Stimulated activated CD8-positive, alpha-beta memory T cell treated with anti-CD3 and anti-CD28 coated beads, Interleukin-4, amount 100 ng/mL, for 1 hour (primary cell): ENCODE measurements at places on chromosomes 12 and 14.

DNA sequence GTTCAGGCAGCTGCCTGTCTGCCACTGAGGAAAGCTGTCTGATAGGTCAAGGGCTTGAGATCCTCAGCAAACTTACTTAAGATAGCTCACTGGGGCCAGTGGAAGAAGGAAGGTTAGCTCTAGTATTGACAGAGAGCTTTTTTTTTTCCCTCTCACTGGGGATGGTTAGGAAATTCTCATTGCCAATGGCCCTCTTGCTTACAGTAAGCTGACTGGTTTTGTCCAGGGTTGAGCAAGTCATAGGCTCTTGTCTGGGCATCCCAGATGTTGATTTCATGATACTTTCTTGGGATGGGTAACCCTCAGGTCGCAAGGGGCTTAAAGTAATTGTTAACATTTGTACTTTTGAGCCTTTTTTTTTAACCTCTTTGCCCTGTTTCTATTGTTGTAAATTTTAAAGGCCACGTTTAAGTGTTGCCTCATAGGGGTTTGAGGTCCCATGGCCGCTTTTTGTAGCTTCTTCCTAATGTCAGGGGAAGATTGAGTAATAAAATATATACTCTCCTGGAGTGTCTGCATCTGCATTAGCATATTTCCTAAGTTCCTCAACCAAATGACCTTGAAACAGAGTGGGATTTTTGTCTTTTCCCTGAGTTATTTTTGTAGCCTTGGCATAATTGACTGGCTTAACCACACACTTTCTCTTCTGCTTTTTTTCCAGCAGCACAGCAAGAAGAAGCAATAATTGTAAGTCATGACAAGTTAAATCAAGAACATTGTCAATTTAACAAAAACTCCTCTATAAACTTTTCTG, 716.0 kb downstream of the LRFN5 start:
- no peak for DNase-seq

DNA sequence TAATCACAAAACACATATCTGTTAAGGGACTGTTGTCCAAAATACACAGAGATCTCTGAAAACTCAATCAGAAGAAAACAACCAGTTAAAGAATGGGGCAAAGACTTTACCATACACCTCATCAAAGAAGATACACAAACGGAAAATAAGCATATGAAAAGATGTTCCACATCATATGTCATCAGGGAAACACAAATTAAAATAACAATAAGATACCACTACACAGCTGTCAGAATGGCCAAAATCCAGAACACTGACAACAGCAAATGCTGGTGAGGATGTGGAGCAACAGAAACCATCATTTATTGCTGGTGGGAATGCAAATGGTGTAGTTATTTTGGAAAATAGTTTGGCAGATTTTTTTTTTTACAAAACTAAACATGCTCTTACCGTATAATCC, 220.5 kb upstream of the FOXN3 start:
- DNase-seq, result no peak

GRCh38 chr12:11228296-11228879, 41.1 kb downstream of the PRB3 start:
- DNase-seq, result no peak

DNA sequence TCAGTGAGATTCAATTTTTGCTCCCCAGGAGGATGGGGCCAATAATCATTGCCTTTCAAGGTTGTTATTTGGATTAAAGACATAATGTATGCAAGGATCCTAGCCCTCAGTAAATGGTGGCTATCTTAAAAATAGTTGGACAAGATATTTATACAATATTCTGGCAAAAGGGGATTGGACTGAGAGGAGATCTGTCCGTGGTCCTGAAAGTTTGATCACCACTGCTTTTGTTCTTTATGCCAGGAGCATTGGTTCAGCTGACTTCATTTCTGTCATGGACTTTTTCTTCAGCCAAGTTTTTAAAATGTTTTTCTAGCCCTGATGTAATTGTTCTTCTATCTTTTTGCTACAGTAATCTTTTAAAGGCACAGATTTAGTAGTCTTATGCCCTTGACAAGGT, 70.2 kb upstream of the TCL1A start:
- no peak for DNase-seq

GRCh38 chr14:103994535-103995184, 52.3 kb upstream of the RD3L start:
- DNase-seq, result no peak

GRCh38 chr12:20474443-20474842, 106.1 kb downstream of the PDE3A start:
- no peak for DNase-seq

- no peak for DNase-seq
These were observed 41.2 kb downstream of the RAB21 start for GRCh38 chr12:71795901-71796300.

- DNase-seq, result no peak
These were observed 181.0 kb upstream of the BMP4 start for GRCh38 chr14:54137614-54137961.

- no peak for DNase-seq
These were observed 24.1 kb downstream of the ANKRD13A start for GRCh38 chr12:110023059-110023980.

- DNase-seq, result no peak
These were observed 155.1 kb downstream of the KIF21A start for GRCh38 chr12:39287817-39288216.

DNA sequence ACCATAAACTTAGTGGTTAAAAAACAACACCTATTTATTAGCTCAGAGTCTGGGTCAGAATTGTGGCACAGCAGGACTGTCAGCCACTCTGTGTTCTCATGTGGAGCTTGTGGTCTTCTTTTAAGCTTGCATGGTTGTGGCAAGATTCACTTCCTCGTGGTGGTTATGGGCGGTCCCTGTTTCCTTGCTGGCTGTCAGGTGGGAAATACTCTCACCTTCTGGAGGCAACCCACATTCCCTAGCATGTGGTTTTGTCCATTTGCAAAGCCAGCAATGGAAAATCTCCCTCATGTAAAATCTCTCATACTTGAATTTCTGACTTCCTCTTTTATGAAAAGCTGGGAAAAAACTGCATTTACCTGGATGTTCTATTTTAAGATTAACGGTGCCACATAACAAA, 229.8 kb downstream of the ALX1 start:
- DNase-seq, result no peak

DNA sequence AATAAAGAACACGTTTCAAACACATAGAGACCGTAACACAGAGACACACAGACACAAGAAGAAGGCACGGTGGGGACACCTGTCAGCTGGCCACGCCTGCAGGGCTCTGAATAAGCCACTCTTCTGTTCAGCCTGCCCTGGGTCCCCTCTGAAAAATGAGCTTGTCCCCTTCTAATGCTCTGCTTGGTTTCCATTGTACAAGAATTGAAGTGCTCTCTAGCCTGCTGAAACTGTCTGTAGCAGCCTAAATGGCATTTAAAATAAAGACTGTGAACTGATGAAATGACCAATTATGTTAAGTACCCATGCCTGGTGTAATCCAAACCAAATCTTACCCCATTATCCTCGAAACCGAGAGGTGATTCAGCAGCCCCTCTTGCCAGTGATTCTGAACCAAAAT, 139.8 kb downstream of the FOXN3 start:
- DNase-seq, result no peak

- no peak for DNase-seq
These were observed 110.1 kb upstream of the BTG1 start for GRCh38 chr12:92255741-92256140.

DNA sequence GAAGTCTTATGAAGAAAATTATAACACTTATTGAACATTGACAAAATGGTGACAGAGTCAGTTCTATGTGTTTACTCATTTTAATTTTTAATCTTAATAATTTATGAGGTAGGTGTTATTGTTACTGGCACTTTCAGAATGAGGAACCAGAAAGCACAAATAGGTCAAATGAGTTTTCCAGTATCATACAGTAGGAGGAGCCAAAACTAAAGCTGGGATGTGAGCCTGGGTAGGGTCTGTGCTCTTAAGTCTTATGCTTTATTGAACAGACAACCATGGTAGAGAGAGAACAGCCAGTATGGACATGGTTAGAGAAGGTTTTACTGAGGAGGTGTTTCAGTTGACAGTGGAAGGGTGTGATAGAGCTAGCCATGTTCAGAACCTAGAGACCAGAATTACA, 775.7 kb downstream of the TMTC2 start:
- DNase-seq, result no peak

GRCh38 chr12:68306564-68306963, 25.6 kb downstream of the MDM1 start:
- no peak for DNase-seq

- no peak for DNase-seq
These were observed 44.9 kb upstream of the RIC8B start for GRCh38 chr12:106729611-106730010.

DNA sequence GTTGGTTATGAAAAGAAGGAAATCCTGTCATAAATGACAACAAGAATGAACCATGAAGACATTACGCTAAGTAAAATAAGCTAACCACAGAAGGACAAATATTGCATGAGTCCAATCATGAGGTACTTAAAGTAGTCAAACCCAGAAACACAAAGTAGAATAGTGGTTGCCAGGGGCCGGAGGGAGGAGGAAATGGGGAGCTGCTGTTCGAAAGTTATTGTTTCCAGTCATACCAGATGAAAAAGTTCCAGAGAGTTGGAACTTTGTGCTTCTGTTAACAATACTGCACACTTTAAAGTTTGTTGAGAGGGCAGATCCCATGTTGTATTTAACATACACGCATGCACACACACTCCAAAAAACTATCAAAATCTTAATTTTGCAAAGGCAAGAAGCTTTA, 69.3 kb downstream of the COCH start:
- no peak for DNase-seq

DNA sequence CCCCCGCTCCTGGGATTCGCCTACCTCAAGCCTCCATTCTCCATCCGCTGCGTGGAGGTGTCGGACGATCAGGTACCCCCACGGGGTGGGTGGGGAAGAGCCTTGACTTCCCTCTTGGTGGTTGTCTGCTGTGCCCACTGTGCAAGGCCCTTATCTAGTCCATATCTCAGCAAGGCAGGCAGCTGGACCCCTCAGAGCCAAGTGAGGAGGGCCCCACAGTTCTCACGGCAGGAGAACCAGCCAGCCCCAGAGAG, 39.9 kb downstream of the MMAB start:
- no peak for DNase-seq

GRCh38 chr12:111111681-111112080, 191.3 kb upstream of the MYL2 start:
- DNase-seq, result no peak

GRCh38 chr12:6088921-6089747, 35.3 kb downstream of the VWF start:
- DNase-seq, result no peak

GRCh38 chr14:91252871-91253794, 8.6 kb upstream of the GPR68 start:
- no peak for DNase-seq

GRCh38 chr14:70897464-70897863, 9.8 kb upstream of the PCNX1 start:
- no peak for DNase-seq

- DNase-seq, result no peak
These were observed 28.0 kb downstream of the PXN start for GRCh38 chr12:120237360-120238171.

DNA sequence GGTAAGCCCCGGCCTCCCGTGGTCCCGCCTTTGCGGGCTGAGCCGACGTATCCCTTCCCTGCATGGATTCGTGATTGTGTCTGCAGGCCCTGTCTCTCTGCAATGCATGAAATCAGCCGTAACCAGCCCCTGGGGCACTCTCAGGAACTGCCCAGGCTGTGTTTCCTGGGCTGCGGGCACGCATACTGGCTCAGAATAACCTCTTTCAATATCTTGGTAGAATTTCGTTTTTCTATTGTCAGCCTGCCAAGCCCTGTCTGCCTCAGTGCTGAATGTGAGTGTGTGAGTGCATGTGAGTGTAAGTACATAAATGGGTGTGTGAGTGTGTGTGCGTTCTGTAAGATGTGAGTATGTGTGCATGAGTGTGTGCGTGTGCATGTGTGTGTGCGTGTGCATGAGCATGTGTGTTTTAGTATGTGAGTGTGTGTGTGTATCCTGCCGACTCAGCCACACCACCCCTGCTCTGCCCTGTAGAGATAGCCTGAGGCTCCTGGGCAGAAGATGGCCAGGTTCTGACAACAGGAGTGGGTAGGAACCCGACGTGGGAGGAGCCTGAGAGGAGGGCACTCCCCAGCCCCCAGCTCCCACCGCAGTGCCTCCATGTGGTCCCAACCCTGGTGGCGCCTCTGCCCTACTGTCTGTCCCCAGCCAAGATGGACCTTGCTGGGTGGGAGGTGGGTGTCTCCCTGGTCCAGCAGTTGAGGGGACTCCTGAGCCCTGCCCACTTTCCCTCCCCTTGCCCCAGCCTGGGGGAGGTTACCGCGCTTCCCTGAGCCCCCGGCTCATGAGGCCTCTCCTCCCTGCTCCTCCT, 268.8 kb downstream of the ADGRD1 start:
- DNase-seq, result no peak

GRCh38 chr12:127809275-127809674, 457.7 kb upstream of the TMEM132C start:
- DNase-seq, result no peak

DNA sequence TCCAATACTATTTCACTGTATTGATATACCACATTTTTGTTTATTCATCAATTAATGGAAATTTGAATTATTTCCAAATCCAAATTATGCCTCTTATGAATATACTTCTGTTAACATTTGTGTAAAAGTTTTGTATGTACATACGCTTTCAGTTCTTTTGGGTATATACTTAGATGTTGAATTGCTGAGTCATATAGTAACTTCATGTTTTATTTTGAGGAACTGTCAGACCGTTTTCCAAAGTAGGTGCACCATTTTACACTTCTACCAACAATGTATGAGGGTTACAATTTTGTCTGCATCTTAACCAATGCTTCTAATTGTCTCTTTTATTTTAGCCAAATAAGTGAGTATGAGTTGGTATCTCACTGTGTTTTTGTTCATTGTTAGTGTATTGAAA, 10.2 kb upstream of the CCER1 start:
- DNase-seq, result no peak

DNA sequence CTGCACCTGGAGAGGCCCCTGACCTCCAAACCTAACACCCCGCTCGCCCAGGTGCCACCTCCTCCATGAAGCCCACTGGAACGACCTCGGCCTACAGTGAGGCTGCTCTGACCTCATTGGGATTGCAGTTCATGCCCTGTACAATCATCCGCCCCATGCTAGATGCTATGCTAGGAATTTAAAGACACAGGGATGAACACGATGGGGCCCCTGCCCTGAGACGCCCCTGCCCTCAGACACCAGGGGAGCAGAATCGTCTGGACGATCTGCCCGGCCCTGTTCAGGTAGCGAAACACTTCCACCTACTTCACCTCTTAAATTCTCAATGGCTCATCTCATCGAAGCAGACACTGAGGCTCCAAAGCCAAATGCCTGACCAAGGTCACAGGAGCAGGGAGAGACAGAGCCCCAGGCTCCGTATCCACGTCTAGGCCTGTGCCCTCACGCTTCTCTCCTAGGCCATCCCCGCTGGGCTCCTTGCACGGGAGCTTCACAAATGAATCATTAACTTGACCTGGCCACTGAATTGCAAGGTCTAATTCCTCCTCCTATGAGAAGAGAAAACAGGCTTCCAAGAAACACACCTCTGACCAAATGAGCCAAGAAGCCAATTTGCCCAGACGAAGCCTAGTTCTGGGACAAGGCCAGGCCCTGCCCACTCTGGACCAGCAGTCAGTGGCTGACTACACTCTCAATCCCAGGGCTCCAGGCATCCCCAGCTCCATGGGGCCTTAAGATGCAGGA, 35.2 kb downstream of the SCARB1 start:
- no peak for DNase-seq
